Stomach (tissue), 19 donors: ENCODE measurements at places on chromosomes 1 and 21. TPM values are rescaled to one million over a fixed set of nuclear protein-coding genes. Genes with fewer than 3 reads are reported as not detected.

CLDN17 gene
- not detected for total RNA-seq

RXFP4 gene
- total RNA-seq = not detected

AK5 gene
- not detected for total RNA-seq

DNA sequence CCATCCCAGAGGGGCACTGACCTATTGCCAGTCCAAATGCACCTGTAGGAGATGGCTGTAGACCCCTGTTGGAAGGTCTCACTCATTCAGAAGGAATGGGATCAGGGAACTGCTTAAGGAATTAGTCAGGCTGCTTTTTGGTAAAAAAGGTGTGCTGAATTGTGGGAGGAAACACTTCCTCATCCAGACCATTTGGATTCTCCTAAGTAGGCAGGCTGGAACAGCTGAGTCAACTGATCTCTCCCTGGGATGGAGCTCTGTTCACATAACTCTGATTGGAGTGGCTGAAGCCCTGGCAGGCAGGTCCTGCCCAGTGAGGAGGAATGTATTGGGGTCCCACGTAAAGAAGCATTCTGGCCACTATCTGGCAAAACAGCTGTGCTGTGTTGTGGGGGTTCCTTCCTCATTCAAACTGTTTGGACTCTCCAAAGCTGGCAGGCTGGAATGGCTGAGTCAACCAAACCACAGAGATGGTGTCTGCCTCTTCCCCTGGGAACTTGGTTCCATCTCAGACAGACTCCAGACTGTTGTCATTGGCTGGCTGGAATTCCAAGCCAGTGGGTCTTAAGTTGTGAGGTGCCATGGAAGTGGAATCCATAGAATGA, 70.7 kb upstream of the PDC start:
- H3K27me3 ChIP-seq = no peaks in the 10 kb centered on the region
- no peak overlapping the region for H3K4me3 ChIP-seq
- DNase-seq = no peak
- H3K36me3 ChIP-seq = no peaks in the 10 kb centered on the region
- H3K27ac ChIP-seq = no peak overlapping the region

DNA sequence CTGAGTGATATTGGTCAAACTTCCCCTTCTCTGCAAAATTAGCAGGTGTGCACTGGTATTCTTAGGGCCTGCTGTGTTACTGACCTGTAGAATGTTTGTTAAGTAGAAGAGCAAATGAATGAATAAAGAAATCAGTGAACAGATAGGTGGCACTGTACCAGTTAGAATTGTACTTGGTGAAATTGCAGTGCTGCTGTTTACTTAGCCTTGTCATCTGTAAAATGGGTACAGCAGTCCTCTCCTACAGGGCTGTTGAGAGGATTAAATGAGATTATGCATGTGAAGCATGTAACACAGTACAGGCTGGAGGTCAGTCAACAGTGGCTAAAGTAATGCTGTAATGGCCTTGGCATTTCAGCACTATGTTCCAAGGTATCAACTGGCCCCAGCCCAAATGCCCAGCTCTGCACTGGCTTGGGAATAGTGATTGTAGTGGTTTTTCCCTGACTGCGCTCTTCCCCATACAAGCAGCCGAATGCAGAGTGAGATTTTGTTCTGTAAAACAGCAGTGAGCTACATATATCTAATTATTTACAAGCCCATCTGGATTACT, 10.5 kb downstream of the VANGL1 start:
- no peaks in the 10 kb centered on the region for H3K27me3 ChIP-seq
- peaks cover 68% of the 10 kb centered on the region for H3K4me1 ChIP-seq
- no peak for DNase-seq
- H3K4me3 ChIP-seq = no peak overlapping the region
- H3K27ac ChIP-seq = no peak overlapping the region

GRCh38 chr1:11434501-11434900, 44.5 kb upstream of the DISP3 start:
- peaks cover 58% of the 10 kb centered on the region for H3K27me3 ChIP-seq
- H3K4me3 ChIP-seq = no peak overlapping the region
- no peak overlapping the region for H3K27ac ChIP-seq

DNA sequence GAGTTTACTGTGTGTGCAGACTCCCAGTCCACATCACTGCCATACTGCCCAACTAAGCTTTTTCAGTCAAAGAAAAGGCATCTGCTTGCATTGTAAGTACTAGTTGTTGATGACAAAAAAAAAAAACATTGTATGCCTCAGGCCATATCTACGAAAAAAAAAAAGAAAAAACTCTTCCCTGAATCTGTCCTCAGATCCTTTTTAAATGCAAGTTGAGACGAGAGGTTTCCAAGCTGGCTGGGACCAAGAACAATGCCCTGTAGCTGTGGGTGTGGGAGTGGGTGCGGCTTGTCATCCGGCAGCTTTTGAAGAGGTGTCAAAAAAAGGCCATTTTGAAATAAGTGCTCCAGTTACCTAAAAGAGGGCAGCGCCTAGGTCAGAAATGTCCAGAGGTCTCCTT, 29.2 kb upstream of the HHAT start:
- H3K27me3 ChIP-seq = no peaks in the 10 kb centered on the region
- H3K27ac ChIP-seq = no peak overlapping the region
- H3K36me3 ChIP-seq = no peaks in the 10 kb centered on the region
- H3K4me1 ChIP-seq = no peaks in the 10 kb centered on the region

DNA sequence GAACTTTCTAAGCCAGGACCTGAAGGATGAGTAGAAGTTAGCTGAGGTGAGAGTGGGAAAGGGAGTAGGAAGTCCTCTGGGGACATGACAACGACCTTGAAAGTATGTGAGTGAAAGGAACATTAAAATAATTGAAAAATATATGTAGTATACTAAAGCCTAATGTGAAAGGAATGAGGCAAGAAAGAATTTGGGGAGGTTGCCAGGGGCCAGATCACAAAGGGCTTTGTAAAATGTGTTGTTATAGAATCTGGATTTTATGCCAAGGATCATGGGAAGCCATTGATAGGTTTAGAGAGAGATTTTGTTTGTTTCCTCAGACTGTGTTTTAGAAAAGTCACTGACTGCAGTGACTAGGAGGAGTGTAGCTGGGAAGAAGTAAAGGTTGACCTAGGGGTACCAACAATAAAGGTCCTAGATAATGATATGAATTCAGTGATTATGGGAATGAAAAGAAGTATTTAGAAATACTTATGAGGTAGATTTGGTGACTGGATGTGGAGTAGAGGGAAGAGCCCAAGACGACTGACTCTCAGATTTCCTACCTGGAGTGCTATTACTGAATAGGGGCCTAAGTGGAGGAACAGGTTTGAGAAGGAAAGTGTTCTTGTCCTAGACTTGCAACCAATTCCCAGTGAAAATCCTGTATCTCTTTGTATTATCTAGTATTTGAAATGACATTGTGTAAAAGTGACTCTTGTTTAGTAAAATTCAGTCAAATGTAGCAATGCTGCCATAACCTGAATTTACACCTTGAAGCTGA, 179.8 kb downstream of the PHTF1 start:
- H3K27me3 ChIP-seq = no peaks in the 10 kb centered on the region
- DNase-seq = no peak
- H3K27ac ChIP-seq = no peak overlapping the region
- H3K4me3 ChIP-seq = no peak overlapping the region

DNA sequence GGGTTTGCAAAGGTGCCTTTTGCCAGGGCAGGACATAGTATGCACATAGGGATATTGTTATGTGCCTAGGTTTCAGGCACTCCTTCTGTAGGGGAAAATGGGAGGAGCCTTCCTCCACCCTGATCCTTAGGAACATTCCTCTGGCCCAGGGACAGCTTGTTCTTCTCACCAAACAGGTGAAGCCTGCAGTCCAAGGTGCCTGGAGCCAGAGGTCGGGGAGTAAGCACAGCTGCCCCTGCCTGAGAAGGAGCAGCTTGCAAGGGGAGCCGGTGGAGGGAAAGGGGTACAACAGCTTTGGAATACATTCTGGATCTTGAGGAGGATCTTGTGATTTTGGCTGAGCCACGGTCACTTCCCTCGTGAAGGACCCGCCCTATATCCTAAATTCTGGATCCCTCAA, 82.4 kb upstream of the CD1D start:
- H3K4me1 ChIP-seq = no peaks in the 10 kb centered on the region
- H3K36me3 ChIP-seq = peaks cover 21% of the 10 kb centered on the region
- no peaks in the 10 kb centered on the region for H3K27me3 ChIP-seq
- H3K27ac ChIP-seq = no peak overlapping the region

GRCh38 chr1:43687301-43688108, 19.8 kb upstream of the ST3GAL3 start:
- H3K4me3 ChIP-seq = no peak overlapping the region
- H3K27ac ChIP-seq = no peak overlapping the region
- DNase-seq = no peak
- H3K27me3 ChIP-seq = no peaks in the 10 kb centered on the region
- H3K36me3 ChIP-seq = peaks cover 98% of the 10 kb centered on the region

DNA sequence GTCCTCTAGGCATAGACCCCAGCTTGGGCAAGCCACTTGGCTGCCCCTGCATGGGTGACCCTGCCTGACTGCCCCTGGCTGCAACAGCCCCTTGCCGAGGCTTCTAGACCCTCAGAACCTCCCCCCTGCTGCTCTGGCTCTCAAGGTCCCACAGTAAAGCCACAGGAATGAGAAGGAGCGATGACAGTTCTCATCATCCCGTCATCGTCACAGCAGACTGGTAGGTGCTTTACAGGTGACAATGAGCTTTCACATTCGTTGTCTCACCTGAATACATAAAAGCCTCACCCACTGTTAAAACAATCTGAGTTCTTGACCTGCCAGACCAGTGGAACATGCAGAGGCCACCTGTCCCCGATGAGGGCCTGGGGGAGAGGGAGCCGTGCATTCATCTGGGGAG, 36.0 kb upstream of the GPR157 start:
- H3K27ac ChIP-seq = peak overlapping the region; percentile 92
- no peaks in the 10 kb centered on the region for H3K36me3 ChIP-seq
- no peaks in the 10 kb centered on the region for H3K27me3 ChIP-seq
- H3K4me1 ChIP-seq = peaks cover 71% of the 10 kb centered on the region
- H3K4me3 ChIP-seq = no peak overlapping the region
- DNase-seq = no peak

- H3K4me3 ChIP-seq = no peak overlapping the region
- no peaks in the 10 kb centered on the region for H3K4me1 ChIP-seq
- no peak for DNase-seq
- H3K27ac ChIP-seq = no peak overlapping the region
- H3K36me3 ChIP-seq = no peaks in the 10 kb centered on the region
Observed at GRCh38 chr1:198245379-198245778, 88.6 kb downstream of the NEK7 start.

- no peaks in the 10 kb centered on the region for H3K27me3 ChIP-seq
- DNase-seq = no peak
- H3K4me1 ChIP-seq = no peaks in the 10 kb centered on the region
- H3K27ac ChIP-seq = no peak overlapping the region
Observed at GRCh38 chr1:78519446-78519845, 28.7 kb downstream of the PTGFR start.

DNA sequence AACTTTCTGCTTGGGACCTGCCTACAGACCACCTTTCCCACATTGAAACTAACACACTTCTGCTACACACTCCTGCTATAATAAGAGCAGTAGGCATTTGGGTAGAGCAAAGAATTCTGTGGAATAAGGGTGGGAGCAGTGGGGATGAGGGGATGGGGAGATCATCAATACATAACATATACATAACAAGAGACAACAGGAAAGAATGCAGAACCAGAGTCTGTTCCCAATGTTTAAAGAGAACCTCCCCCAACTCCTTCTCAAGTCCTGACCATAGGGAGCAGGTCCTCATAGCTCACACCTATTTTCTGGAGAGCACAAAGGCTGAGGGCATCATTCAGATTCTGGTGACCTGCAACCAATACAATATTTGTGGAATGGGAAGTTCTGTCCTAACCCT, 121.6 kb upstream of the BARHL2 start:
- no peak overlapping the region for H3K27ac ChIP-seq
- DNase-seq = no peak
- H3K27me3 ChIP-seq = peaks cover 63% of the 10 kb centered on the region
- no peaks in the 10 kb centered on the region for H3K36me3 ChIP-seq
- H3K4me1 ChIP-seq = peaks cover 17% of the 10 kb centered on the region

- no peaks in the 10 kb centered on the region for H3K27me3 ChIP-seq
- H3K27ac ChIP-seq = no peak overlapping the region
- DNase-seq = no peak
- H3K36me3 ChIP-seq = no peaks in the 10 kb centered on the region
- H3K4me1 ChIP-seq = no peaks in the 10 kb centered on the region
- no peak overlapping the region for H3K4me3 ChIP-seq
Observed at GRCh38 chr1:24003331-24003972, 23.3 kb upstream of the SRSF10 start.

DNA sequence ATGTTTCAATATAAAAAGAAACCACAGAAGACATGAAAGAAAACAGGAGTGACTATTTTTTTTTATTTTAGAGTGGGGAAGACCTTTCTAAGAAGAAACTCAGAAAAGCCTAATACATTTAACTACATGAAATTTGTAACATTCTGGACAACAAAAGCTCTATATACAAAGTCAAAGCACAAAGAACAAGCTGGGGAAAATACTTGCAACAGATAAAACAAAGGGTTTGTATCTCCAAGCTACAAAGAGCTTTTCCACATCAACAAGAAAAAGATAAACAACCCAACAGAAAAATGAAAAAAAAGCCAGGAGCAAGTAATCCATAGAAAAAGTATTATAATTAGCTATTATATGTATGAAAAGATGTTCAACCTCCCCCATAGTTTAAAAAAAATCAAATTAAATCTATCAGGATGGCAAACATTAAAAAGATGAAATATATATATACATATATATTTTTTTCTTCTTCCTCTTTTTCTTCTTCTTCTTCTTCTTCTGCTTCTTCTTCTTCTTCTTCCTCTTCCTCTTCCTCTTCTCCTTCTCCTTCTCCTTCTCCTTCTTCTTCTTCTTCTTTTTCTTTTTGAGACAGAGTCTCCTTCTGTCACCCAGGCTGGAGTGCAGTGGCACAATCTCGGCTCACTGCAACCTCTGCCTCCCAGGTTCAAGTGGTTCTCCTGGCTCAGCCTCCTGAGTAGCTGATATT, 49.1 kb upstream of the EPS8L3 start:
- peaks cover 2% of the 10 kb centered on the region for H3K4me1 ChIP-seq
- DNase-seq = no peak
- H3K27ac ChIP-seq = no peak overlapping the region

DNA sequence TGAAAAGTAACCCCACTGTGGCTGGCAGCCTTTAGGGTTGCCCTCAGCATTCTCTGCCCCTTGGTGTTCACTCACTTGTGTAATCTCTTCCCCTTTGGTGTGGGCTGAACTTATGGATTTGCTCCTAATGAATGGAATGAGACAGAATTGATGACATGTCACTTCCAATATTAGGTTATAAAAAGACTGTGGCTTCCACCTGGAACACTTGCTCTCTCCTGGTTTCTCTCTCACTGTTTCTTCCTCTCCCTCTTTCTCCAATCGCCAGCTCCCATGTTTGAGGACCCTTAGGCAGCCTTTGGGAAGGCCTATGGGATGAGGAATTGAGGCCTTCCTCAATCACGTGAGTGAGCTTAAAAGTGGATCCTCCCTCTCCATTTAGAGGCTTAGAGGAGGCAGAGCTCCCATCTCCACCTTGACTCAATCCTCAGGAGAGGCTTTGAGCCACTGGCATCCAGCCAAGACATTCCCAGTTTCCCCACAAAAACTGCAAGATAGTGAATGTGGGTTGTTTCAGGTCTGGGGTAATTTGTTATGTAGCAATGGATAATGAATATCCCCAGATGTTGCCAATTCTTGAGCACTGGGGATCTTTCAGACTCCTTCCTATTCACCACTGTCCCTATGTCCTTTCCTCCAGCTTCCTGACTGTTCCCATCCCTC, 95.5 kb upstream of the CD34 start:
- no peak overlapping the region for H3K27ac ChIP-seq
- H3K27me3 ChIP-seq = no peaks in the 10 kb centered on the region
- H3K36me3 ChIP-seq = no peaks in the 10 kb centered on the region
- H3K4me3 ChIP-seq = no peak overlapping the region
- DNase-seq = no peak
- H3K4me1 ChIP-seq = no peaks in the 10 kb centered on the region
